Esophagus squamous epithelium (tissue), 5 donors: ENCODE measurements at places on chromosomes 1 and 21. TPM values are rescaled to one million over a fixed set of nuclear protein-coding genes. Genes with fewer than 3 reads are reported as not detected.

RLF gene
- total RNA-seq: 21.0 TPM

GRCh38 chr1:29513357-29513756 lies 277.0 kb downstream of the PTPRU start:
- no peak overlapping the region for H3K4me3 ChIP-seq
- no peaks in the 10 kb centered on the region for H3K27me3 ChIP-seq
- DNase-seq: no peak
- H3K36me3 ChIP-seq: no peaks in the 10 kb centered on the region

ANGPTL7 gene
- not detected for total RNA-seq

DNA sequence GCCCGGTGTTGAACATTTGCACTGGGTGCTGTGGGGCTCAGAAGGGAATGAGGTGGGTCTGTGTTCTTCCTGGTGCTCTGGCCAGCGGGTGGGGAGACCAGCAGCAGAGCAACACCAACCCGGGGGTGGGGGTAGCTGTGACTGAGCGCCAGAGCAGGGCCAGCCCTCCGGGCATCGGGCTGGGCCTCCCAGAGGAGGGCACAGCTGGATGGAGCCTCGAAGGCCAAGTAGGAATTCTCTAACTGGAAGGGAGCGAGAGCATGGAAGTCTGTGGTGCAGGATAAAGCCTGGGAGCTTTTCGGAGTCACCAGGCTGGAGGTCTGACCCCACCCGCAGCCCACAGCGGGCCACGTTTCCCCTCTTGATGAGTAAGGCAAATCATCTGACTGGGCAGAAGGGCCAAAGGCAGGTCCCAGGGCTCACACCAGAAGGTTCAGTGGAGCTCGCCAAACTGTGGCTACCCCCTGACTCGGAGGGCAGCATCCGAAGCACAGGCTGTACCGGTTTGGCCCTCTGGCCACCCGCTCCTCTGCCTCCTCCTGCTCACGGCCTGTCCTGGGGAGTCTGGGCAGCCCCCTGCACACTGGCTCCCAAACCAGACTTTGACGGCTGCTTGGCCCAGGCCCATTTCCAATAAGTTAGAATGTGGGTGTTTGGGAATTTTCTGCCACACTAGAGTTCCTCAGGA lies 18.8 kb downstream of the SLC1A7 start:
- no peaks in the 10 kb centered on the region for H3K27me3 ChIP-seq
- H3K4me1 ChIP-seq: no peaks in the 10 kb centered on the region
- H3K27ac ChIP-seq: peak overlapping the region; percentile 75
- H3K36me3 ChIP-seq: no peaks in the 10 kb centered on the region
- no peak overlapping the region for H3K4me3 ChIP-seq
- no peak for DNase-seq

FMOD gene
- total RNA-seq: 12.3 TPM

DNA sequence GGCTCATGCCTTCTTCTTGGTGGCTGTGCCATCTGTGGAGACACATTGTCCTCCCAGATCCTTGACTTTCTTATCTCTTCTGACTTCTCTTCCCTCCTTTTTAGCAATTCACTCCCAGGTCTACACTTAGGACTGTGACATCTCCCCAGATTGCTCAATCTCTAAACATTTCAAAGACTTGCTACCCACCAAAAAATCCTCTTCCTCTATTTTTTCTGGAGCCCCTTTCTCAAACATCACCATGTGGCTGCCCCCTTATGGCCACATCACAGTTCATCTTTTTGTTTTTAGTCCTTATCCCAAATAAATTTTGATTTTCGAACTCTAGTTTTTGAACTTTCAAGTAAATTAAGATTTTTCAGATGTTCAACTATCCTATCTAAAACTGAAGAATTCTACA lies 148.6 kb upstream of the HOOK1 start:
- H3K4me3 ChIP-seq: no peak overlapping the region
- H3K27ac ChIP-seq: no peak overlapping the region
- H3K4me1 ChIP-seq: no peaks in the 10 kb centered on the region
- no peak for DNase-seq
- H3K27me3 ChIP-seq: no peaks in the 10 kb centered on the region

DNA sequence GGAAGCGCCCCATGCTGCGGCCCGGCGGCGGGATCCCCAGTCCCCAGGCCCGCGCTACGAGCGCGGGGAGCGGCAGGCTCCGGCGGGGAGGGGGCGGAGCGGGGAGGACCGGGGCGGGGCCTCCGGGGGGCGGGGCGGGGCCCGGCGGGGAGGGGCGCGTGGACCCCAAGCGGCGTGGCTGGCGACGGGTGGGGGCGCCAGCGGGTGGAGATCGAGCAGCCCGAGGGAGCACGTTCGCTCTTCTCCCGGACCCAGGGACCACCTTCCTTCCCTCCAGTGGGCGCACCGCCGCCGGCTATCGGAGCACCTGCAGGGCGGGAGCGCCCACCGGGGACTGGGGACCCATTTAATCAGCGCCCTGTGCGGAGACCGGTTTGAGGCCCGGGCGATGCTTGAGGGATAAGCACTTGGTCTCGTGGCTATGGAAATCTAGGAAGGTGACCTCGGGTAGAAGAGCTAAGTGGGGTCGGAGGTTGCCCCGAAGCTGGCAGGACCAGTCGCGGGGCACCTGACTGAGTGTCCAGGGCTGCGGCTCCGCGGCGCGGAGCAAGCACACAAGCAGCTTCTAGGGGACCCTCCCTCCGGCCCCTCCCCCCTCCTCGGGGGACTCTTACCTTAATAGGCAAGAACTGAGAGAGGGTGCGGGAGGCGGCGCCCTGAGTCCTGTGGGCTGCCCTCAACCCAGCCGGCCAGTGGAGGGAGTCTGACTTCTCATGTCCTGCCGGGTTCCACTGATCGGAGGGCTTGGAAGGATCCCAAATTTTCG lies at the start of gene TSPAN2:
TSPAN2 (minus strand) TSS at position 84 of the 766 bp plus-strand sequence; CDS start at position 13, 71 bp downstream.
- peaks cover 48% of the 10 kb centered on the region for H3K4me1 ChIP-seq
- H3K4me3 ChIP-seq: peak within 1 kb of the TSS; percentile 65
- H3K27me3 ChIP-seq: no peaks in the 10 kb centered on the region
- H3K36me3 ChIP-seq: no peaks in the 10 kb centered on the region
- H3K27ac ChIP-seq: peak within 1 kb of the TSS; percentile 91

CR1L gene
- total RNA-seq: not detected

DNA sequence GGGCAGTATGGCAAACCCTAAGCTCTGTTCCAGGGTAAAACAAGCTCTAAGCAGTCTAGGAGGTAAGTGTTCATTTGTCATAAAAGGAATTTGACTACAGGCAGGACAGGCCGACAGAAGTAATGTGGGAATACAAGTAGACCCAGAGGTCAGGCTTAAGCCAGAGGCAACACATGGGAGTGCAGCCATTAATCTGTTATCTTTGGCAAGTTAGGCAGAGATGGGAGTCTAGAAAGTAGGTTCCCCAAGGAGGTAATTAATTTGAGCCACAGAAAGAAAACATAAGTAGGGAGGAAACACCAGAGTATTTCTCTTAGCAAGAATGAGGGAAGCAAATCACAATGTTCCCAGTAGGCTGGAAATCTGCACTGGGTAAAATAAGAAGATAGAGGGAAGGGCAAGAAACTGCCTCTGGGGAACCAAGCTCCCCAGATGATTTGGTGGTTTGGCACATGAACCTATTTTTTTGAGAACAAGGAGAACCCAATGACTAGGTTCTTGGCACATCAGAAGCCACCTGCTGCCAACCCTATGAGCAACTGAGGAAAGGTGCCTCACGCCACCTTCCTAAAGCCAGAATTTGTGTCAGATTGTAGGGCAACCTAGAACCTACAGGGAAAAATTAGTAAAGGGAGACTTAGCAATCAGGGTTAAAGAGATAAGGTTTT lies 636.4 kb upstream of the PLXNA2 start:
- H3K36me3 ChIP-seq: no peaks in the 10 kb centered on the region
- H3K4me1 ChIP-seq: peaks cover 22% of the 10 kb centered on the region
- no peak for DNase-seq
- H3K27me3 ChIP-seq: no peaks in the 10 kb centered on the region
- H3K27ac ChIP-seq: no peak overlapping the region
- H3K4me3 ChIP-seq: no peak overlapping the region

SLC35F3 gene
- total RNA-seq: 0.53 TPM

DNA sequence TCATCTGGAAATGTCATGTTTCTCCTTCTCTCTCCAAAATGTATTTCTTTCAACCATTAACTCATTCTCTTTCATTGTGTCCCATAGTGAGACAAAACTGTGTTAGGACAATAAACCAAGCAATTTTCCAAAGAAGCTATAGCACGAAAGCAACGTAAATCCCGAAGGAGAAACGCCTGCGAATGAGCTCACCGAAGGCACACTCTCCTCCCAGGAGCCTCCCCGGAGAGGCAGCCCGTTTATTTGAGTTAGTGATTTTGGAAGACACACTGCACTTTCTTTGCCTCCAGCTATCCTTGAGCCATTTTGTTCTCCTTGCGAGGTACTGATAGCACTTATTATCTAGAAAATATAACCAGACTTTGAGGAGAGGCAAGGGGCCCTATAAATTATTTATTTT lies 41.2 kb downstream of the RSPH1 start:
- H3K27me3 ChIP-seq: no peaks in the 10 kb centered on the region
- no peak for DNase-seq
- no peaks in the 10 kb centered on the region for H3K36me3 ChIP-seq

CENPF gene
- total RNA-seq: 23.4 TPM

- H3K27me3 ChIP-seq: no peaks in the 10 kb centered on the region
- DNase-seq: no peak
- H3K4me1 ChIP-seq: peaks cover 8% of the 10 kb centered on the region
- no peak overlapping the region for H3K4me3 ChIP-seq
- no peaks in the 10 kb centered on the region for H3K36me3 ChIP-seq
Measured at GRCh38 chr1:41890825-41891198, 27.9 kb downstream of the HIVEP3 start.

DNA sequence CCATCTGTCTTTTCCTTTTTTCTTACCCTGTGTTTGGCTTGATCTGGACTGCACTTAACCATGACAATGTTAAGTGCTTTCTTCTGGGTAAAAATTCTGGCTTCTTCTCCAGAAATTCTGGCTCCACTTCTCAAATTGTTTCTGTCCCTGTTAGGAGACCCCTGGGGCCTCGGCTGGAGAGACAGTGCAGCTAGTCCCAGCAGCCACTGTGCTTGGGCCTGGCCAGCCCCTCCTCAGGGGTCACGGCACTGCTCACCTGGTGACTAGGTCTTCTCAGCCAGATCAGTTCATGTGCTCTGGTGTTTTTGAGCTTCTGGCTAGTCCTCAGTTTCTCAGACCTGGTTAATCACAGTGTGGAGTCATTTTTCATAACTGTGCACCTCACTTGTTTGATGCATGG lies 72.4 kb downstream of the ADARB1 start:
- no peaks in the 10 kb centered on the region for H3K27me3 ChIP-seq
- H3K4me1 ChIP-seq: peaks cover 4% of the 10 kb centered on the region
- no peak for DNase-seq
- H3K4me3 ChIP-seq: no peak overlapping the region

- no peaks in the 10 kb centered on the region for H3K27me3 ChIP-seq
- H3K36me3 ChIP-seq: no peaks in the 10 kb centered on the region
- H3K4me1 ChIP-seq: no peaks in the 10 kb centered on the region
- H3K27ac ChIP-seq: peak overlapping the region; percentile 68
Measured at GRCh38 chr1:7299329-7299799, 471.7 kb upstream of the VAMP3 start.

IVL gene
- total RNA-seq: 155 TPM

DNA sequence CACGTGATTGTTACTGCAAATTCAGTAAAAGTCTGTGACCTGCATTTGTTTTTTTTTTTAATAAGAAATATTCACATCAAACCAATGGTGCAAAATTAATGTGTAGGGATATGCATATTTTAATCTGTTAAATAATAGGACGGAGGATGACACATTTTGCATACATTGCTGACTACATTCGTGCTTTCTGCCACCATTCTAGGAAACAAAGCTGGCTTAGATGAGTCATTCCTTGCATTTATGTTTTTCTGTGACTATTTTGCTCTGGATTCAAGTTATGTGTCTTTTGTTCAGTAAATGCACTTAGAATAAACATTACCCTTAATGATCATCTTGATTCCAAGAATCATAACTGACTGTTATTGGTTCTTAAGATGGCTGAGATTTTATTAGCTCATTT lies 23.9 kb upstream of the CYYR1 start:
- no peak overlapping the region for H3K4me3 ChIP-seq
- no peaks in the 10 kb centered on the region for H3K36me3 ChIP-seq

GRCh38 chr1:199089393-199090122 lies 450.7 kb downstream of the PTPRC start:
- H3K27me3 ChIP-seq: no peaks in the 10 kb centered on the region
- no peaks in the 10 kb centered on the region for H3K4me1 ChIP-seq
- no peaks in the 10 kb centered on the region for H3K36me3 ChIP-seq
- no peak for DNase-seq
- H3K4me3 ChIP-seq: no peak overlapping the region

DNA sequence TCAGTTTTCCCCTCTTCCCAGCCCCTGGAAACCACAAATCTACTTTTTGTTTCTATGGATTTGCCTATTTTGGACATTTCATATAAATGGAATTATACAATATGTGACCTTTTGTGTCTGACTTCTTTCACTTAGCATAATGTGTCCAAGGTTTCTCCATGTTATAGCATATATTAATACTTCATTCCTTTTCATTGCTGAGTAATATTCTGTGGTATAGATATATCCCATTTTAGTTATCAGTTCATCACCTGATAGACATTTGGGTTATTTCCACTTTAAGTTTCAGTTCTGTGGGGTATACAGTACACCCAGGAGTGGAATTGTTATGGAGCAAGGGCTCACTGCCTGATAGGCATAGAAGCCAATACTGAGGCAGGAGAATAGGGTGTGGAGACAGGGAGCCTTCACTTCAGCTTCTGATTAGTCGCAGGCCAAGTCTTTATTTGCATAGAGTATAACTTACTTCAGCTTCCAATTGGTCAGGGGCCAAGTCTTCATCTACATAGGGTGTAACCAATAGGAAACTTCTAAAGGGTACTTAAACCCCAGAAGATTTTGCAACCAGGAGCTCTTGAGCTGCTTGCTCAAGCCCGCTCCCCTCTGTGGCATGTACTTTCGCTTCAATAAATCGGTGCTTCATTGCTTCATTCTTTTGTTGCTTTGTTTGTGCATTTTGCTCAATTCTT lies 8.3 kb upstream of the NVL start:
- no peak overlapping the region for H3K27ac ChIP-seq
- no peaks in the 10 kb centered on the region for H3K27me3 ChIP-seq

ARHGAP30 gene
- 13.5 TPM for total RNA-seq

CDC20 gene
- total RNA-seq: 18.5 TPM

DNA sequence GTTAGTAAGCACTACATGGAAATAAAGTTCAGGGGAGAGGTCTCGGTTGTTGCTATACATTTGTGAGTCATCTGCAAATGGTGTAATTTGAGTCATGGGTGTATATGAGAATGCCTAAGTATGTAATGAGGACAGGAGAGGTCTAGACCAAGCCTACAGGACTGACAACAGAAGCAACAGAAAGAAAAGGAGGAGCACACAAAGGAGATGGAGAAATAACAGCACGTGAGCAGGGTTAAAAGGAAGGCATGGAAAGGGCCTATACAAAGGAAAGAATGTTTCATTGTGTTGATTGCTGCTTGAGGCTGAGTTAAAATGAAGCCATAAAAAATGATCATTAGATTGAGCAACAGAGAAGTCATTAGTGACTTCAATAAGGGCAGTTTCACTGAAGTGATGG lies 28.0 kb upstream of the PRKAA2 start:
- H3K27ac ChIP-seq: no peak overlapping the region
- H3K36me3 ChIP-seq: no peaks in the 10 kb centered on the region
- no peak for DNase-seq
- no peak overlapping the region for H3K4me3 ChIP-seq
- no peaks in the 10 kb centered on the region for H3K4me1 ChIP-seq

RGS18 gene
- total RNA-seq: 4.6 TPM

C1orf232 gene
- not detected for total RNA-seq

- H3K4me1 ChIP-seq: no peaks in the 10 kb centered on the region
- no peak overlapping the region for H3K4me3 ChIP-seq
- DNase-seq: no peak
Measured at GRCh38 chr21:15935530-15935929, 205.7 kb downstream of the USP25 start.

FALEC gene
- not detected for total RNA-seq

GRCh38 chr1:201676197-201676596 lies 137.3 kb downstream of the NAV1 start:
- peaks cover 7% of the 10 kb centered on the region for H3K4me1 ChIP-seq
- peak overlapping the region; percentile 46 for H3K27ac ChIP-seq
- no peak for DNase-seq
- H3K36me3 ChIP-seq: no peaks in the 10 kb centered on the region

KCNA3 gene
- 3.2 TPM for total RNA-seq
